Uterus (tissue), 4 donors: ENCODE measurements at places on chromosomes 16 and 17.

- no peaks in the 10 kb centered on the region for H3K4me1 ChIP-seq
These were observed 68.0 kb downstream of the AKAP1 start for GRCh38 chr17:57152967-57153528.

GRCh38 chr16:22053921-22054341 is 38.4 kb upstream of the VWA3A start:
- no peaks in the 10 kb centered on the region for H3K27me3 ChIP-seq
- no peak overlapping the region for H3K4me3 ChIP-seq
- H3K36me3 ChIP-seq: no peaks in the 10 kb centered on the region
- DNase-seq: no peak

- no peaks in the 10 kb centered on the region for H3K4me1 ChIP-seq
- H3K27ac ChIP-seq: peak overlapping the region; percentile 63
- H3K4me3 ChIP-seq: no peak overlapping the region
These were observed 24.2 kb downstream of the MYO18A start for GRCh38 chr17:29155966-29156338.

DNA sequence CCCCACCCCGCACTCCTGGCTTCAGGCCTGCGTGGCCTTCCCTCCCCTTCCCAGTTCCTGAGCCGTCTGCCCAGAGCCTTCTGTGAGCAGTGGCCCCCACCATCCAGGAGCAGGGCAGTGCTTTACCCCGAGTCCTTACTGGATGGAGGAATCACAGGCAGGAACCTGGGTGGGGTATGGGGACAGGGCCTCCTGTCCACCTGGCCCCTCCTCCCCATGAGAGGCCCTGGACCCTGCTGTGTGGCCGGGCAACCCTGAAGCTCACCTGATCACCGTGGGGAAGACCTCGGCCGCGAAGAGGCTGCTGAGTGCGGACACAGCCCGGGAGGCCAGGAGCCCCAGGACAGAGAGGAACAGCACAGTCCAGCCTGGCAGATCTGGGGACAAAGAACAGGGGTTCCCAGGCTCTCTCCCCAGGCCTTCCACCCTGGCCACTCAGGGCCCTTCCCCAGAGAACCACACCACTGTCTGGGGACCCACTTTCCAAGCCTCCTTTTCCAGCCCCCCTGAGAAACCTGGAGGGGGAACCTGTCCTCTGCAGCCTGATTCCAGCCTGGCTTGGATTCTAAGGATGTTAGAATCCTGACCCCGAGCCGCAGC is 3.2 kb downstream of the SLC22A31 start:
- DNase-seq: no peak
- H3K27me3 ChIP-seq: peaks cover 5% of the 10 kb centered on the region
- H3K36me3 ChIP-seq: no peaks in the 10 kb centered on the region
- no peak overlapping the region for H3K27ac ChIP-seq

DNA sequence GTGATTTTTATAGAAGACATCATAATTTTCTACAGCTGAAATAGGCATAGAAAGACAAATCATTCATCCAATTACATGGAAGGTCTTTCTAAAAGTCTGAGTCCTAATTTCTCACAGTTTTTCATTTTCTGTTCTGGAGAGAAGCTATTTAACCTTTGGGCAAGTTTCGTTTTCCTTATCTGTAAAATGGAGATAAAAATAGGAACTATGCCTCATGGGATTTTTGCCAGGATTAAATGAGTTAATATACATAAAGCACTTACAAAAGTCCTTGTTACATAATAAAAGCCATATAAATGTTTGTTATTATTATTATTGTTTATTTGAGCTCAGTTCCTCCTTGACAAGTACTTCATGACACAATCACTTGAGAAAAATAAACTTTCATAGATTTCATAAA is 121.4 kb downstream of the SKAP1 start:
- H3K27me3 ChIP-seq: peaks cover 71% of the 10 kb centered on the region
- no peaks in the 10 kb centered on the region for H3K4me1 ChIP-seq
- no peaks in the 10 kb centered on the region for H3K36me3 ChIP-seq
- H3K4me3 ChIP-seq: no peak overlapping the region
- no peak overlapping the region for H3K27ac ChIP-seq

DNA sequence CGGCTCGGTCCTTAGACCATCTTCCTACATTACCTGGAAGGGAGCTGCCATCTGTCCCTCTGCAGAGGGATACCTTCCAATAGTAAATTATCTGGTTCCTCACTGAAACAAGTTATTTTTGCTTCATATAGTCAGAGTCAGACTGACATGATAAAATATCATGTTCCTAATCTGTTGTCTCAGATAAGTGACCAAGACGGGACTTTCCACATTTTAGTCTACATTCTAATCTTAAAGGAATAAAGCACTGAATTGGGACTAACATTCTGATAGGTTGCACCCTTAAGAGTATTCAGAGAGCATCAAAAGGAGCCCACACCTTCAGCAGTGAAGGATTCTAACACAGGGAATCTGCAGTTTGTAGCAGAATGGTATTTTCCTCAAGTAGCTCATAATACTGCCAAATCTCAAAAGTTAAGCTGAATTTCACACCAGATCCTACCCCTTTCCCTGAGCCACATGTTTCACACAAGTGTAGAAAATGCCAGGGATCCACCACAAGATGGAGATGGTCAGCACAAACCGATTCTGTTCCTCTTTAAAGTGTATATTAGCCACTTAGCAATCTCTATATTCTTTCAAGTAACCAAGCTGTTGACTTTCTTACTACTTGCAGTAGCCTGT is 13.4 kb downstream of the GINS2 start:
- H3K27ac ChIP-seq: no peak overlapping the region
- DNase-seq: no peak
- no peaks in the 10 kb centered on the region for H3K36me3 ChIP-seq
- no peaks in the 10 kb centered on the region for H3K4me1 ChIP-seq
- no peaks in the 10 kb centered on the region for H3K27me3 ChIP-seq

GRCh38 chr17:4949321-4950074 is 1.2 kb upstream of the PFN1 start:
- no peaks in the 10 kb centered on the region for H3K27me3 ChIP-seq
- DNase-seq: peak; percentile 78
- no peaks in the 10 kb centered on the region for H3K36me3 ChIP-seq
- H3K4me3 ChIP-seq: peak overlapping the region; percentile 82
- H3K27ac ChIP-seq: peak overlapping the region; percentile 93
- H3K4me1 ChIP-seq: peaks cover 12% of the 10 kb centered on the region

DNA sequence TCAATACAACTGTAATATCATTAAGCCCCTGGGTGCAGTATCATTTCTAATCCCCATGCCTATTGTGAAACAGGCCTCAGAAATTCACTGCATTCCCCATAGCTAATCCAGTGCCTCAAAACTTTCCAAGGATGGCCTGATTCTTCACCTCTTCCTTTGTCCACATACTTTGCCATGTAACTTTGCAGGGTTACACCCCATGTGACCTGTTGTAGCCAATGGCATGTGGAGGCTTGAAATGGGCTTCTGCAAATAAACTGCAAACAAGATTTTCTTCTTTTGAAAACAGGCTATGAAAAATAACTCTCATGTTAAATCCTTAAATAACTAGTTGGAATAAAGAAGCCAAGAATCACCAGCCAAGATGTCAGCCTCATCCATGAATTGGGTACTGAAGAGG is 35.9 kb downstream of the ABCA10 start:
- H3K27me3 ChIP-seq: no peaks in the 10 kb centered on the region
- H3K4me1 ChIP-seq: no peaks in the 10 kb centered on the region
